ENCODE measurements at places on chromosomes 12 and 14. TPM values are rescaled to one million over a fixed set of nuclear protein-coding genes. Genes with fewer than 3 reads are reported as not detected.

SLC6A15 gene
- 22.9 TPM for total RNA-seq

A2M gene
- total RNA-seq, result not detected

DNA sequence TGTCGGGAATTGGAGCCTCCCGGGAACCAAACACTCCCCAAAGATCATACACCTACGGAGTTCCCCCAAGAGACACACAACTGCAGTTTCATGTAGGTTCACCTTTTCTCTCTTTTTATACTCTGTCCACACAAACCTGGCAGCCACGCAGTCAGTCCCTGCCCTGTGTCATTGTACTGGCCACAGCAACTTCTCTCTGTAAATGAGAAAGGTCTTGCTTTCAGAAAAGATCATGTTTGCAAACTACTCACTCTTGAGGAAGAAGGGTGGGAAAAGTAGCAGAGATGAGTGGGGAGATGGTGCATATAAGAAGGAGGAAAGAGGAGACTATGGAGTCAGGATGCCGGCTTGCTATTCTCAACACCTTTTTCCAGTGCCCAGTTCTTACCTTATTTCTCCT, 10.4 kb downstream of the ANG start:
- no peak overlapping the region for H3K27ac ChIP-seq
- DNase-seq, result no peak
- no peaks in the 10 kb centered on the region for H3K4me1 ChIP-seq
- H3K36me3 ChIP-seq, result no peaks in the 10 kb centered on the region

DNA sequence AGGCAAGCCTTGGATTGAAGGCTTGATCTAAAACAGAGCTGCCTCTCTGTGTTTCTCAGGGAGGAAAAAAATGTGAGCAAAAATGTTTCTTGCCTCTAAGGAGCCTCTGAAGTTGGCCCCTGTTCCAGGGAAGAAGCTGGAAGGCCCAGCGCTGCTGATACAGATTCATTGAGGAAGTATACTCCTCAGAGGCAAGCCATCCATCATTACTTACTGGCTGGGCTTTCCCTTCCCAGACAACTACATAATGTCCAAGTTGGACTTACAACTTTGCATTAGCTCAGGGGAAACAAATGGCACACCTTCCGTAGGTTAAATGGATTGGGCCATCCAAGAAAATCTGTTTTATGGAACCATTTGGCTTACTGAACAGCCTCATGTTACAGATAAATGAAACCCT, 263.7 kb upstream of the SEL1L start:
- peaks cover 22% of the 10 kb centered on the region for H3K4me1 ChIP-seq
- no peak overlapping the region for H3K27ac ChIP-seq
- no peaks in the 10 kb centered on the region for H3K36me3 ChIP-seq

WNT1 gene
- not detected for total RNA-seq

TCL1B gene
- total RNA-seq, result 5.5 TPM

DNA sequence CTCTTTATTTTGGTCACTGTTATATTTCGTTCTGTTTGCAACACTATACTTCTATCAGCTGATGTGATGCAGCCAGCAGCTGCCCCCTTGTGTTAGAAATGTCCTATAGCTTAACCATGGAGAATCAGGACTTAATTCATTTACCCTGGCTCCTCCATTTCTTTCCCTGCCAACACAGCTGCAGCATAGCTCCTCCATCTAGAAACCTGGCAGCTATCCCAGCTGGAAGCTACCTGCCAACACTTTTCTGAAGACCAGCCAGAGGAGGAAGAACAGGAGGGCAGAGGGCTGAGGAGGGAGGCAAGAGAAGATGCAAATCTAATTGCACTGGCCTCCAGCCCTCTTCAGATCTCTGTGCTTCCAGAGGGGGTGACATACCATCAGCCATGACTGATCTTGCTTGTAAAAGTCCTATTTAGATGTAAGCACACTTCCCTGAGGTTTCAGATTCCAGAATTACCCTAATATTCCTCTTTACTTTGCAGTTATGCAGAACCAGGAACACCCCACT, 156.8 kb upstream of the TMEM260 start:
- H3K4me1 ChIP-seq, result no peaks in the 10 kb centered on the region
- H3K27me3 ChIP-seq, result no peaks in the 10 kb centered on the region
- no peak overlapping the region for H3K4me3 ChIP-seq
- no peak overlapping the region for H3K27ac ChIP-seq

PTPN6 gene
- total RNA-seq, result 25.3 TPM

TTC9 gene
- 34.2 TPM for total RNA-seq

PPP1R36 gene
- total RNA-seq, result 0.42 TPM

- no peaks in the 10 kb centered on the region for H3K36me3 ChIP-seq
- DNase-seq, result no peak
- no peaks in the 10 kb centered on the region for H3K27me3 ChIP-seq
- H3K4me3 ChIP-seq, result no peak overlapping the region
- H3K4me1 ChIP-seq, result peaks cover 24% of the 10 kb centered on the region
Measured at GRCh38 chr12:100801320-100801719, 6.7 kb downstream of the ANO4 start.

SCNN1A gene
- total RNA-seq, result 134 TPM

GRCh38 chr12:94575024-94575423, 75.3 kb downstream of the TMCC3 start:
- H3K4me3 ChIP-seq, result no peak overlapping the region
- no peak overlapping the region for H3K27ac ChIP-seq
- no peaks in the 10 kb centered on the region for H3K36me3 ChIP-seq
- no peaks in the 10 kb centered on the region for H3K27me3 ChIP-seq
- no peaks in the 10 kb centered on the region for H3K4me1 ChIP-seq

E2F7 gene
- 22.3 TPM for total RNA-seq

DNA sequence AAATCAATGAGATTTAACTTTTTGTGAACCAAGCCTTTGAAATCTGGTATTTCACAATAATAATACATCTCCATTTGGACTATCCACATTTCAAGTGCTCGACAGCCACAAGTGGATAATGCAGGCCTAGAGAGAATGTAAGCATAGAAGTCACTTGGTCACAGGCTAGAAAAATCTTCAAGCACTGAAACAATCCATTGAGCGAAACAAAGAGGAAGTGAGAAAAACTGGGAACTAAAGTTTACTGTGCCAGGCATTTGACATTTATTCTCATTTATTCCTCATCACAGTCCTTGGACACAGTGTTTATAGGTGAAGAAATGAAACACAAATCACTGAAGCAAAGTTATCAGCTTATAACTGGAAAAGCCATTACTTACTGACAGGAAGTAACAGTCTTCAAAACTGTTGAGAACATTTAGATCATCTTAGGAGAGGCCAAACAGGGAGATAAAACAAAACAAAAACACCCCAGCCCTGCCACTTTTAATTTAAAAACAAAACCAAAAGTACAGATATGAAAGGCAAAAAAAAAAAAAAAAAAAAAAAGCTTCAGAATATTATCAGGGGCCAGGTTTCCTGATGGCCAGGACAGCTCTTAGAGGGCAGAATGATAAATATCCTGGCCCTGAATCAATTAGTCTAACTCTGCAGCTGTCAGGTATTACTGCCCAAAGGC, 29.2 kb downstream of the GNS start:
- H3K4me3 ChIP-seq, result no peak overlapping the region
- H3K27ac ChIP-seq, result no peak overlapping the region
- no peaks in the 10 kb centered on the region for H3K4me1 ChIP-seq
- no peaks in the 10 kb centered on the region for H3K36me3 ChIP-seq

TOMM20L gene
- total RNA-seq, result not detected

NANOG gene
- 134 TPM for total RNA-seq

DNA sequence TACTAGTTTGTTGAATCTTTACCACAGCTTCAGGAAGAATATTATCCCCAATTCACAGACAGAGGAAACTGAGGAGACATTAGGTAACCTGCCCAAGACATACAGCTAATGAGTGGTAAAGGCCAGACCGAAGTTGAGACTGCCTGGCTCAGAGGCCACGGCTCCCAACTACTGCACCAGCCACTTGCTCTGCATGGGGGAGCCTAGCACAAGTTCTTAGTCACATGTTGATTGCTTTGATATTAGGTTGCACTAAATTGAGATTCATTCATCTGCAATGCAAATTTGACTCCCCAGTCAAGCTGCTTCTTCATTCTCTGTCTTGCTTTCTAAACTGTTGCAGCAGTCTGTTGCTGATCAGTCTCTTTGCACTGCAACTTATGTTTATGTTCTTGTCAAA, 25.9 kb upstream of the POLR3B start:
- peaks cover 17% of the 10 kb centered on the region for H3K4me1 ChIP-seq
- no peaks in the 10 kb centered on the region for H3K36me3 ChIP-seq
- H3K27me3 ChIP-seq, result no peaks in the 10 kb centered on the region
- H3K27ac ChIP-seq, result no peak overlapping the region

GPR33 gene
- total RNA-seq, result not detected

PSMC1 gene
- 116 TPM for total RNA-seq

DNA sequence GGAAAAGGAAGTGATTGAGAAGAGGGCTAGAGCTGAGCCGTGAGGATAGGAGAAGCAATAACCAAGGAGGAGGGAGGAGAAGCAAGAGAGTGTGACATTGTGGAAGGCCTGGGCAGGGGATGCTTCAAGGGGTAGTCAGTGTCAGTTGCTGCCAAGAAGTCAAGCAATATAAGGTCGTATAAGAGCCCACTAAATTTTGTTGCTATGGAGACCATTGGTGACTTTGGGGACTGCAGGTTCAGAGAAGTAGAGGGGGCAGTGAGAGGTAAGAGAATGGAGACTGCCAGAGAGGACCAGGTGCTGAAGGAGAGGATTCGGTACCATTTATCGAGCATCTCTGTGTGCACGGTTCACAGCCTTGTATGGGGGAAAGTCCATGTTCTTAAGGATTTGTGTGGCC, 3.1 kb upstream of the ATXN3 start:
- H3K36me3 ChIP-seq, result no peaks in the 10 kb centered on the region
- H3K27me3 ChIP-seq, result no peaks in the 10 kb centered on the region

DNA sequence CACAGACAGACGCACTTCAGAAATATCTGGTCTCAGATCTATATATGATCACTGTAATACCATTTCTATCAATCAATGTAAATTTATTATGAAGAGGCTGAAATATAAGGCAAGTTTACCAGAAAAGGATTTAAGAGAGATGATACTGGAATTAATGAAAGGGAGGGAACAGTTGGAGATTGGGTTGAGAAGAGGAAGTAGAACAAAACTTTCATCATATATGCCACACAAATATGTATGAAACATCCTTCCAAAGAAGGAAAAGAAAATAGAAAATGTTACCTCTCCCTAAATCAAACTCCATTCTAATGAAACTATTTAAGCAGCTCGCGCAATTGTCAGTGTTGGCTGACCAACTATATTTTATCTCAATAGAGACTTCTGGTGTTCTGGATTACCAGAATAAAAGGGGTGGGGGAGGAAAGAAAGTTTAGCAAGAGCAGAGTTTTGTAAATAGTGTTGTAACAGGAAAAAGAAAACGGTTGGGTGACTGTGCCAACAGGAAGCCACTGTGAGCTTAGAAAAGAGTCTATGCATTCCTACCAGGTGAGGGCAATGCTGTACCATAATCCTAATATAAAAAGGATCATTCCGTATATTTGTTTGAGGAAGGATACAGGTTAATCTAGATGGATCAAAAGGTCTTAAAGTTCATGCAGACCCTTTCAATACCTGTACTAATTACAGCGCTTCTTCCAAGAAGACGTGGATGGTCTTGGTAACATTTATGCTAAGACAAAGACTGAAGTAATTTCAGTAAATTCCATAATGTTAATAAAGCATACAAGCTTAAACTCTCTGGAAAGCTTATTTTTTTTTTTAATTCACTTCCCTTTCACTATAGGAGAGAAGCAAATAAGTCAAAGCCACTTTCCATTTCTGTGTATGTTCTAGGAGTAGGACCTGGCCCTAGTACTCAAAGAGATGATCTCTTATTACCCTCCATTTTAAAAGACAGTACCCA, 14.5 kb upstream of the LLPH start:
- H3K27me3 ChIP-seq, result no peaks in the 10 kb centered on the region
- no peak overlapping the region for H3K4me3 ChIP-seq
- peaks cover 5% of the 10 kb centered on the region for H3K36me3 ChIP-seq
- peaks cover 2% of the 10 kb centered on the region for H3K4me1 ChIP-seq

- H3K27ac ChIP-seq, result no peak overlapping the region
- no peaks in the 10 kb centered on the region for H3K4me1 ChIP-seq
- H3K36me3 ChIP-seq, result no peaks in the 10 kb centered on the region
- no peak overlapping the region for H3K4me3 ChIP-seq
Measured at GRCh38 chr12:82505150-82505549, 146.8 kb downstream of the METTL25 start.

MYF5 gene
- not detected for total RNA-seq

DNA sequence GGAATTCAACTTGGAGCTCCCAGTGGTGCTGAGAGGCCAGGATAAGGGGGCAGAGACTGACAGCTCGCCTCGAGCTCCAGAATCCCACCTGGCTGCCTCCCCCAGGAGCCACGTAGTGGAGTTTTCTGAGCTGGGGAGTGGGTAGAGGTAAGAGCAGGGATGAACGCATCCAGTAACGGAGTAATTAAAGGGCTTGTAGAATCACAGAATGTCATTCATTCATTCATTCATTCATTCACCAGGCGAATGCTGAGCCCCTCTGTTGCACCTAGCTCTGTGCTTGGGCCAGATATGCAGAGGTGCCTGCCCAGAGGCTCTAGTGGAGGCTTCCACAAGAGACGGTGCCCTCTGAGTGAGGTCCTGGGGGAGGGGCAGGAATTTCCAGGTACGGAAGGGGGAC, 8.1 kb downstream of the FAM181A start:
- no peaks in the 10 kb centered on the region for H3K36me3 ChIP-seq
- no peak overlapping the region for H3K27ac ChIP-seq
- no peak overlapping the region for H3K4me3 ChIP-seq
- H3K27me3 ChIP-seq, result peaks cover 17% of the 10 kb centered on the region

DNA sequence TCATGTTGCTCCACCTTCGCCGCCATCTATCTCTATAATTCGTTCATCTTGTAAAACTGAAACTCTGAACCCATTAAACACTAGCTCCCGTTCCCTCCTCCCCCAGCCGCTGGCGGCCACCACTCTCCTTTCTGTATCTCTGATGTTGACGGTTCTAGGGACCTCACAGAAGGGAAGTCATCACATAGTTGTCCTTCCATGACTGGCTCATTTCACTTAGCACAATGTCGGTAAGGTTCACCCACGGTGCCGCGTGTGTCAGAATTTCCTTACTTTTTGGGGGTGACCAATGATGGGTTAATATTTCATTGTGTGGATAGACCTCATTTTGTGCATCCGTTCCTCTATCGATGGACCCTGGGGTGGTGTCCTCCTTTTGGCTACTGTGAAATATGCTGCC, 2.0 kb upstream of the CACNA2D4 start:
- no peak for DNase-seq
- H3K27me3 ChIP-seq, result no peaks in the 10 kb centered on the region
- no peak overlapping the region for H3K4me3 ChIP-seq
- H3K36me3 ChIP-seq, result no peaks in the 10 kb centered on the region
- no peaks in the 10 kb centered on the region for H3K4me1 ChIP-seq

GALNT16 gene
- 2.9 TPM for total RNA-seq

PIK3C2G gene
- total RNA-seq, result not detected

SLC8A3 gene
- 1.9 TPM for total RNA-seq

CELA1 gene
- not detected for total RNA-seq

GRCh38 chr12:988646-989045, 2.4 kb upstream of the ERC1 start:
- H3K27ac ChIP-seq, result no peak overlapping the region
- H3K36me3 ChIP-seq, result no peaks in the 10 kb centered on the region
- H3K4me1 ChIP-seq, result peaks cover 29% of the 10 kb centered on the region

DNA sequence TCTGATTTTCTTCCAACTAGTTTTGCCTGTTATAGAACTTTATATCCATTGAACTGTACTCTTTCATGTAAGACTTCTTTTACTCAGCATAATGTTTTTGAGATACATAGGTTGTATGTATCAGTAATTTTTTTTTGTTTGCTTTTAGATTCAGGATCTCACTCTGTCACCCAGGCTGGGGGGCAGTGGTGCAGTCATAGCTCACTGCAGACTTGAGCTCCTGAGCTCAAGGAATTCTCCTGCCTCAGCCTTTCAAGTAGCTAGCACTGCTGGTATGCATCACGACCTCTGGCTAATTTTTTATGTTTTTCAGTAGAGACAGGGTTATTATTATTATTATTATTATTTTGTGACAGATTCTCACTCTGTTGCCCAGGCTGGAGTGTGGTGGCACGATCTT, 65.0 kb upstream of the DDHD1 start:
- peak overlapping the region; percentile 62 for H3K4me3 ChIP-seq
- H3K36me3 ChIP-seq, result no peaks in the 10 kb centered on the region
- H3K27me3 ChIP-seq, result no peaks in the 10 kb centered on the region
- peak; percentile 8 for DNase-seq
- H3K27ac ChIP-seq, result no peak overlapping the region

All from GM23338 (cell line).